Activated CD4-positive, CD25-positive, alpha-beta regulatory T cell treated with anti-CD3 and anti-CD28 coated beads, Interleukin-2, amount 50 U/mL, for 16 hours (primary cell): ENCODE measurements at places on chromosomes 1 and 21.

DNA sequence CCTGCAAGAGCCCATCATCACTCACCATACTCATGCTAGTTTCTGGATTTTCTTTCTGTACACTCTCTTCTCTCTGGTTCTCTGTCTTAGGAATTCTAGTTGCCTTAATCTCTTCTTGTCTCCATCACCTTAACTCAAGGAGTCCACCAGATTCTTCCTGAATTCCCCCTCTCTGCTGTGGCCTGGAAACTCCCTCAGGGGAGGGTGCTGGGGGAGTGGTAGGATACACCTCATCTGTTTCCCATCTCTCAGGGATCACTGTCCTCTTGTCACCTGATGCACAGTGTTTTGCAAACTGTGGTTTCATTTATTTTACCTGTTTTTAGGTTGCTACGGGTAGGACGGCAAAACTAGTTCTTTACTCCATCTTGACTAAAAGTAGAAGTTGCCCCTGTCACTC lies 6.6 kb upstream of the GNG12 start:
- no peak for DNase-seq

GRCh38 chr1:2492091-2492490 lies 16.0 kb downstream of the PLCH2 start:
- no peak for DNase-seq

DNA sequence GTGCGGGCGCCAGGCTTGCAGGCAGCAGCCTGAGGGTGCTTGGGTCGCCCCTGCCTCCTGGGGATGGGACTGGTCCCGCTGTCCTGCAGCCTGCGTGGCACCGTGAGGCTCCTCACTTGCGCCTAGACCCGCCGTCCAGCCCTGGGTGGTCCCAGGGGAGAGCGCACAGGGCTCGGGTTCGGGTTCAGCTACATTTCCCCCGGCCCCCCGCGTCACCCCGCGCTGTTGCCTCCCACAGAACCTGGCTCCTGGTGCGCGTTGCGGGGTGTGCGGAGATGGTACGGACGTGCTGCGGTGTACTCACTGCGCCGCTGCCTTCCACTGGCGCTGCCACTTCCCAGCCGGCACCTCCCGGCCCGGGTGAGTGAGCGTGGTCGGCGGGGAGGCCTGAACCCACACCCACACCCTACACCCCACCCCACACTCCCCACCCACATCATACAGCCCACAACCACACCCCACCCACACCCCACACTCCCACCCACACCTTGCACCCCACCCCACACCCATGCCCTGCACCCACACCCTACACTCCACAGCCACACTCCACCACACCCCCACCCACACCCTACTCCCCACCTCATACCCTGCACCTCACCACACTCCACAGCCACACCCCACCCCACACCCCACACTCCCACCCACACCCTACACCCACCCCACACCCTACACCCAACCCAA lies 6.2 kb upstream of the PFKL start:
- no peak for DNase-seq

DNA sequence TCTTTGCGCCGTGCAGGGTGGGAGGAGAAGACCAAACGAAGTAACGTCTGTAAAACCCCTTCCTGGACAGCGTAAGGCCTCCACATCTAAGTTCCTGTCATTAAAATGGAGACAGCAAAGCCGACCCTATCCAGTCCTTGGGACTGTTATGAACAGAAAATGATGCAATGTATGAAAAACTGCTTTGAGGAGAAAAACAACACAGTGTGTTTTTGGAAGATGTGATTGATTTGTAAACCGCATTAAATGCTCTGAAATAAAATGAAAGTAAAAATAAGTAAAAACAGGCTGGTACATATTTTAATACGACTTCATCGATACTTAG lies 827 bp upstream of the URB1 start:
- no peak for DNase-seq

GRCh38 chr1:232630894-232631195 lies 912 bp upstream of the SIPA1L2 start:
- DNase-seq: no peak
